Astrocyte (in vitro differentiated cells and primary cell): ENCODE measurements at places on chromosomes 4 and X. TPM values are rescaled to one million over a fixed set of nuclear protein-coding genes. Genes with fewer than 3 reads are reported as not detected.

DNA sequence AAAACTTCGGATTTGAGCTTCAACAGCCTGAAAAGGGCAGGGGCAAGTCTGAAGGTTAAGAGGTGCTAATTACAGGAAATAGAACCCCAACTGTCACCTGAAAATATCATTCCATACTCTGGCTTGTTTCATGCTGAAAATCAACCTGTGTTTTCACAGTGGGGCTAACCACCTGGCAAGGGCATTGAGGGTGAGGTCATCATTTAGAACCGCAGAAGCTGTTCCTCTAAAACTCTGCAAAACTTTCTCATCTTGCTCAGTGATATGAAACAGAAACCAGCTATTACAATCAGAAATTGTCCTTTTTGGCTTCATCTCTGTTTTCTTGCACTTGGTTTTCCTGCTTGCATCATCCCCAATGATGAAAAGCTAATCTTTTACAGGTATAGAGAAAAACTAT lies 247.6 kb downstream of the DCLK2 start:
- no peaks in the 10 kb centered on the region for H3K4me1 ChIP-seq
- H3K4me3 ChIP-seq = no peak overlapping the region
- H3K36me3 ChIP-seq = no peaks in the 10 kb centered on the region
- no peaks in the 10 kb centered on the region for H3K27me3 ChIP-seq

Gene TNIP3
- 0.14 TPM in 1 of 2 replicates, not detected in the other for total RNA-seq

DNA sequence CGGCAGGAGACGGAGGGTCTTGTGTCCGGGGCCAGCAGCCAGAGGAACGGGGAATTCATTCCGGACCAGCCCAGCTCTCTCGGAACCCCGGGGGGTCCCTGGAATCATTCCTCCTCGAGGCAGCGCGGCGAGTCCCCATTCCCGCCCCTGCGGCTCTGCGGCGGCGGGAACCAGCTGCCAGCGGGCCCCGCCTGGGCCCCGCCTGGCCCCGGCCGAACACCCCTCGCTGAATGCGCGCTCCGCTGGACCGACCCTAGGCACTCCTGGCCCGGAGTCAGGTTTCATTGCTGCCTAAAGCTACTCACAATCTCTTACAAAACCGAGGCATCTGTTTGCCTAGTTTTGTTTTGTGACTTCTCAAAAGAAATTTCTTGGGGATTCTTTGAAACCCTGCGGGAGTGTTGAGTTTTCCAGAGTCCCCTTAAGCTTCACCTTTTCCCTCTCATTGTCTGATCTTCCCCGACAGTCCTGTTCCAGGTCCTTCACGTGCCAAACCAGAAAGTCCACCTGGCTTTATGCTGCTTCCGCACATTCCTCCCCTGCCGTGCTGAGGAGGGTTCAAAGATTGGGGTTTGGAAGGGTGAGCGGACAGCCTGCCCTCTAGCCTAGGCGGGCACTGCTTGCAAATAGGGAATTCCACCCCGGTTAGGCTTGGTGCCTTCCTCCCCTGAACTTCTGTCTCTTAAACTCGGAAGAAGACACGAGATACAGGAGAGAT lies 789 bp downstream of the ARHGAP10 start:
- peak overlapping the region; percentile 92 for H3K4me3 ChIP-seq
- no peaks in the 10 kb centered on the region for H3K36me3 ChIP-seq
- H3K4me1 ChIP-seq = peaks cover 44% of the 10 kb centered on the region
- H3K27ac ChIP-seq = peak overlapping the region; percentile 80
- DNase-seq = peak; percentile 35
- no peaks in the 10 kb centered on the region for H3K27me3 ChIP-seq

DNA sequence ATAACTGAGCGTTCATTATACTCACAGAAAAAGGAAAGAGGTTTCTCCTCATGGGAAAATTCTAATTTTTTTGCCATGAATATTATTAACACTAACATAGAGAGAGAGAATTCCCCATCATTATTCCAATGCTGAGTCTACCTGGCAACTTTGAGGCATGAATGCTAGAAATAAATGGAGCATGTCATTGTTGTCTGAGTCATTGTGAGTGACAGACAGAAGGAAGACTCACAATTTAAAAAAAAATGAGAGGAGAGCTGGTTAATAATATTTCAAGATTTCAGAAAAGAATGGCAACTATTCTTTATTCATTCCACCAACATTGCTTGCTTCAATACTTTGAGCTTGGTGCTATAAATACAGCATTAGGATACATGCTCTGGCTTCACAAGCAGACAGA lies 170.4 kb upstream of the HS3ST1 start:
- H3K4me3 ChIP-seq = no peak overlapping the region
- no peaks in the 10 kb centered on the region for H3K36me3 ChIP-seq
- no peak overlapping the region for H3K27ac ChIP-seq
- H3K4me1 ChIP-seq = no peaks in the 10 kb centered on the region
- no peaks in the 10 kb centered on the region for H3K27me3 ChIP-seq
- no peak for DNase-seq

- H3K27ac ChIP-seq = peak overlapping the region; percentile 63
- H3K4me1 ChIP-seq = peaks cover 25% of the 10 kb centered on the region
- H3K27me3 ChIP-seq = no peaks in the 10 kb centered on the region
- DNase-seq = peak; percentile 68
- H3K4me3 ChIP-seq = peak overlapping the region; percentile 93
- no peaks in the 10 kb centered on the region for H3K36me3 ChIP-seq
These were observed 4.2 kb downstream of the MID1 start for GRCh38 chrX:10615931-10616774.

GRCh38 chrX:108344216-108344615 lies 94.0 kb downstream of the COL4A6 start:
- no peaks in the 10 kb centered on the region for H3K4me1 ChIP-seq
- no peak overlapping the region for H3K27ac ChIP-seq
- H3K36me3 ChIP-seq = no peaks in the 10 kb centered on the region
- no peaks in the 10 kb centered on the region for H3K27me3 ChIP-seq
- no peak overlapping the region for H3K4me3 ChIP-seq

Gene CSAG1
- 0.75 and 1.2 TPM in 2 replicates for total RNA-seq

DNA sequence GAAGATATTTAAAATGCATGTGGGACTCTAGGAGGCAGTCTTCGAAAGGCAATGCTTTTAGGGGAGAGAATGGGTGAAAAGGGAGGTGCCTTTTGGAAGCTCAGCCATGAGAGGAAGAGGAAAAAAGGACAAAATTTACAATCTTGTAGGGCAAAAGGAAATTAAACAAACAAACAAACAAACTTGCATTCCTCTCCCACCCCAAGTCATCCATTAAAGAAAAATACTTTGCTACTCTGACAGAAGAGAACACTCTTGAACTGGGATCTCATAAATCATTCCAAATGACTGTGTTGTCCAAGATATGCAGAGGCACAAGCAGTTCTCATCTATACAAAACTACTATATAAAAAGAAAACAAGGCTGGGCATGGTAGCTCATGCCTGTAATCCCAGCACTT lies 46.7 kb downstream of the HELQ start:
- H3K4me3 ChIP-seq = no peak overlapping the region
- no peaks in the 10 kb centered on the region for H3K27me3 ChIP-seq
- H3K27ac ChIP-seq = no peak overlapping the region

GRCh38 chrX:48789366-48790220 lies 3.2 kb downstream of the GATA1 start:
- DNase-seq = no peak
- H3K36me3 ChIP-seq = no peaks in the 10 kb centered on the region
- no peak overlapping the region for H3K27ac ChIP-seq
- no peaks in the 10 kb centered on the region for H3K4me1 ChIP-seq
- H3K4me3 ChIP-seq = no peak overlapping the region

Gene TIGD4
- total RNA-seq = 0.23 and 0.31 TPM in 2 replicates

DNA sequence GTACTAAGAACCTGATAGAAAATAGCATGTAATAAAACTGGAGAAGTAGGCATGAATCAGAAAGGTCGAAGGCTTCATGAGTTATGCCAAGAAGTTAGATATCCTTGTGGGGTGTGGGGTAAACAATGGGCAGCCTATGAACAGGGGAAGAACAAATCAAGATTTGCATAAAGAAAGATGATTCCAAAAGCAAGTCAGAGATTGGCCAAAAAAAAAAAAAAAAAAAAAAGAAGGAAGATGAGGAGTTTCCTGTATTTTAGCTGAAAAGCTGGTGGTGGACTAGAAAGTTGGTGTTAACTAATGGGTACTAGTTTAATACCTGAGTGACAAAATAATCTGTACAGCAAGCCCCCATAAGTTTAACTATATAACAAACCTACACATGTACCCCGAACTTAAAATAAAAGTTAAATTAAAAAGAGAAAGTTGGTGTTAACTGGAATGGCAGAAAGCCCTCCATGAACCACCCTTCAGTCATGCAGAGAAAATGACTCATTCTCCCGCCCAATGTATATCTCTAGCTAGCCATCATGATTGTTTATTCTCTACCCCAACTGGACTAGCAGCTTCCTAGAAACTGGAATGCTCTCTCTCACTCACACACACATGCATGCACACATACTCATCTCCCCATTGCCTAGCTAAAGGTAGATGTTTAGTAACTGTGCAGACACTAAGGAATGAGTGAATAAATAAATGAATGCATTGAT lies 41.7 kb downstream of the ATP11C start:
- peak overlapping the region; percentile 53 for H3K27ac ChIP-seq
- H3K4me1 ChIP-seq = peaks cover 18% of the 10 kb centered on the region
- no peaks in the 10 kb centered on the region for H3K36me3 ChIP-seq
- H3K27me3 ChIP-seq = no peaks in the 10 kb centered on the region
- H3K4me3 ChIP-seq = no peak overlapping the region

Gene SSX4B
- total RNA-seq = not detected in 2 replicates

DNA sequence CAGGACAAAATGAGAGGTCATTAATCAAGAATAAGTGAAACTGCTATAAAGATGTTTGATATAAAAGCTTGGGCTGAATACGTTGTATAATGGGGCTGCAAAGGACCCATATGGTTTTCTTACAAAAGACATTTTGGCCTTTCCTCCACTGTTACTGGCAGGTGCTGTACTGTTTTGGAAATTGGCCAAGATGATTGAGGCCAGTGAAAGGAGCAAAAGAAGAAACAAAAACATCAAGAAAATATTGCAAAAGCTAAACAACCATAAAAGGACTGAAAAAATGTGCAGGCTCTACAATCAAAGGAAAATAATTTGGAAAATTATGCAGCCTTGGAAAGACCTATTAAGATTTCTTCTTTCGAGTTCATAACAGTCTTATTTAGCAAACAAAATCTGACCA lies 222.2 kb upstream of the PPP1R2C start:
- DNase-seq = no peak
- H3K27me3 ChIP-seq = no peaks in the 10 kb centered on the region
- H3K4me3 ChIP-seq = no peak overlapping the region
- no peaks in the 10 kb centered on the region for H3K36me3 ChIP-seq

Gene ETDA
- not detected in 2 replicates for total RNA-seq

Gene PDLIM3
- total RNA-seq = 28.5 and 30.7 TPM in 2 replicates

DNA sequence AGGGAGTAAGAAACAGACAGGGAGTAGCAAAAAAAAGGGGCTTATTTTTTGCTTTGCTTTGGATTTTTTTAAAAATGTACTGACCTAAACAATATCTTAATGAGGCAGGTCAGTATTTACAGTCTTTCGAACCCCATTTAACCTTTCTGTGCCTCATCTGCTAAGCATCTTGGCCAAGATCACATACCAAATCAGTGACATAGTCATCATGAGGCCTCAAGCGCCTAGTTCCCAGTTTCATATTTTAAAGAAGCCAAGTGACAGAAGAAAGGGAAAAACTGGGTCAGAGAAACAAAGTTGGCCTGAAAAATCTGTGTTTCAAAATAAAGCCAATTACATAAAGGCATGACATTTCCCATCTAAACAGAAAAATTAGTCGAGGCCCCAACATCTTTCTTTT lies 94.6 kb upstream of the WDR44 start:
- no peak overlapping the region for H3K27ac ChIP-seq
- H3K27me3 ChIP-seq = no peaks in the 10 kb centered on the region
- H3K36me3 ChIP-seq = no peaks in the 10 kb centered on the region
- H3K4me3 ChIP-seq = no peak overlapping the region

DNA sequence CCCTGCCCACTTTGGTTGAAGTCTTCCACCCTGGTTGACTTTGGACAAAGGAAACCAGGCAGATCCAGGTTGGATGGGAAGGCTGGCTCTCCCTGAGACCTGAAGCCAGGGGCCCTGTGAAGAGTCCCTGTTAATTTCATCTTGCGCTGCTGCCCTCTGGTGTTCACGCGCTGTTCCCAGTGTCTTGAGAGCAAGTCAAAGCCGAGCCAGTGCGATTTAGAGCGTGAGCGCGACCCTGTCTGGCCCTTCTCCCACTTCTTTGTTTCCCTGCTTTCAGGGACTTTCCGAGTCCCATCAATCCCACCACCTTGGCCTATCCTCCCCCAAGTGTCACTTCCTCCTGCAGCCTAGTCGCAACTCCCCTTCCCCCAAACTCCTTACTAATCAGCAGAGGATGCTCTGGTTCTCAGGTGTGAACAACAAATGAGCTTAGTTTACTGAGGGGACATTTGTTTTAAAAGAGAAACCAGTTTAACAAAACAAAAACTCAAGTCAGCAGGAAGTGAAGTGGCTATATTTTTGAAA lies 25.8 kb upstream of the CHRNA9 start:
- no peak overlapping the region for H3K27ac ChIP-seq
- H3K36me3 ChIP-seq = no peaks in the 10 kb centered on the region
- H3K4me3 ChIP-seq = no peak overlapping the region
- DNase-seq = peak; percentile 45
- no peaks in the 10 kb centered on the region for H3K27me3 ChIP-seq

Gene FOXO4
- 13.7 and 15.0 TPM in 2 replicates for total RNA-seq

Gene GLRB
- 5.7 and 6.8 TPM in 2 replicates for total RNA-seq

Gene SASH3
- not detected in 2 replicates for total RNA-seq

GRCh38 chr4:182538031-182538430 lies 294.8 kb downstream of the TENM3 start:
- peaks cover 9% of the 10 kb centered on the region for H3K4me1 ChIP-seq
- no peak overlapping the region for H3K4me3 ChIP-seq
- H3K36me3 ChIP-seq = no peaks in the 10 kb centered on the region
- H3K27me3 ChIP-seq = no peaks in the 10 kb centered on the region
- no peak overlapping the region for H3K27ac ChIP-seq

Gene MAGED4B
- 144 and 150 TPM in 2 replicates for total RNA-seq

DNA sequence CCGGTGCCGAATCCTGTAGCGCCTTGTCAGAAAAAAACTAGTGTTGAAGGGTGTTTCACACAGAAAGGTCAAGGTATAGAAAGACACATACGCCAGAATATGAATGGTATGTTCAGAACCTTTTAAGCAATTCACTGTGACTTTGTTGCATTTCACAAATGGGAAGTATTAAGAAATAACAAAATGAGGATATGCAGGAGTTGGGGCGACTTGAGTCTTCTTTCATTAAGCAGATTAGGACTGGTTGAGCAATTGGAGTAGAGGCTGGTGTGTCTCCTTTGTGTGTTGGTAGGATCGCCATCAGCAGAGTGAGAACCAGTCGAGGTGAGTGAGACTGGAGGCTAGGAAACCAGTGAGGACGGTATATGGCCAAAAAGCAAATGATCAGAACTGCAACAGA lies 1454.5 kb upstream of the TENM3 start:
- no peak overlapping the region for H3K4me3 ChIP-seq
- H3K36me3 ChIP-seq = no peaks in the 10 kb centered on the region
- no peak for DNase-seq

Gene VCX3B
- not detected in 2 replicates for total RNA-seq

Gene GABRG1
- total RNA-seq = not detected in 2 replicates

- peak; percentile 78 for DNase-seq
- H3K36me3 ChIP-seq = no peaks in the 10 kb centered on the region
- no peaks in the 10 kb centered on the region for H3K27me3 ChIP-seq
- H3K4me1 ChIP-seq = peaks cover under 1% of the 10 kb centered on the region
These were observed 27.7 kb upstream of the GLRB start for GRCh38 chr4:157048248-157048647.

Gene FATE1
- not detected in 2 replicates for total RNA-seq

Gene TLR10
- total RNA-seq = not detected in 2 replicates
